Transverse colon (tissue), 4 donors: ENCODE measurements at places on chromosomes 1 and 21.

GRCh38 chr1:99782397-99782796, 16.0 kb upstream of the FRRS1 start:
- no peak for DNase-seq
- H3K36me3 ChIP-seq: no peaks in the 10 kb centered on the region
- H3K27ac ChIP-seq: no peak overlapping the region
- H3K27me3 ChIP-seq: no peaks in the 10 kb centered on the region
- no peaks in the 10 kb centered on the region for H3K4me1 ChIP-seq
- H3K4me3 ChIP-seq: no peak overlapping the region

GRCh38 chr1:54421101-54421504, 14.9 kb upstream of the SSBP3 start:
- H3K27ac ChIP-seq: no peak overlapping the region
- no peaks in the 10 kb centered on the region for H3K27me3 ChIP-seq
- no peaks in the 10 kb centered on the region for H3K4me1 ChIP-seq
- H3K36me3 ChIP-seq: no peaks in the 10 kb centered on the region
- peak; percentile 15 for DNase-seq
- H3K4me3 ChIP-seq: no peak overlapping the region

DNA sequence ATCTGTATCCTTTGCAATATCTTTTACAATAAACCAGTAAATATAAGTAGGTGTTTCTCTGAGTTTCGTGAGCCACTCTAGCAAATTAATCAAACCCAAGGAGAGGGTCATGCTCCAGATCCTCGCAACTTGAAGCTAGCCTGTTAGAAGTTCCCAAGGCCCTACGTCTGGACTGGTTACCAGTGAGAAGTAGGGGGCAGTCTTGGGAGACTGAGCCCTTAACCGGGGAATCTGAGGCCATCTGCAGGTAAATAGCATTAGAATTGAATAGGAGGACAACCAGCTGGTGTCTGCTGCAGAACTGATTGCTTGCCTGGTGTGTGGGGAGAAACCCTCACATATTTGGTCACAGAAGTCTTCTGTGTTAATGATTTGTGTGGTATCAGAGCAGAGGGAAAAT, 190.5 kb downstream of the RYR2 start:
- H3K27ac ChIP-seq: no peak overlapping the region
- H3K4me1 ChIP-seq: no peaks in the 10 kb centered on the region
- no peaks in the 10 kb centered on the region for H3K36me3 ChIP-seq

DNA sequence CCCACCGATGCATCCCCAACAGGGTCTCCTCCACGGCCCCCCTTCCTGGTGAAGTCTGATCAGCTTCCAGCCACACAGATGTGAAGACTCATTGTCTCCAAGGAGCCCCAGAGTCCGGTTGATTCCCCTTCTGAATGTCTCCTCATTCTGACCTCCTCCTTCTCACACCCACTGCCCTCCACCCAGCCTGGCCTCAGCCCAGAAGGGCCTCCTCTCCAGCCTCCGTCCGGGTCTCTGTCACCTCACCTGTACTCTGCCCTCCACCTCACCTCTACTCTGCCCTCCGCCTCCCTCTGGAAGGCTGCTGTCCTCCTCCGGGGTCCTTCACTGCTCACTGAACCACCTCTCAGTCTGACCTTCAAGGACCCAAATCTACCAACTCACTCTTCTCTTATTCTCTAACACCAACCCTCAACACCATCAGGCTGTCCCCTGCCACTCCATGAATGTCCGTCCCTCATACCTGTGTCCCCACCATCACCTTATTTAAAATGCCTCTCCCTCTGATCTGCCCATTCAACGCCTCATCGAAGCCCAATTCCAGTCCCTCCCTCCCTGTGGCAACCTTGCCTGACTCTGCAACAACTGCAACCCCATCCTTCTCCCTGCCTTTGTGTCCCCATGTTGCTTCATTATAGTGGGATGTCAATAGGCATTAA, 201.2 kb downstream of the TOMM20 start:
- peak overlapping the region; percentile 50 for H3K27ac ChIP-seq
- H3K4me1 ChIP-seq: peaks cover 20% of the 10 kb centered on the region
- no peaks in the 10 kb centered on the region for H3K36me3 ChIP-seq

GRCh38 chr1:235960809-235961208, 94.1 kb upstream of the LYST start:
- no peaks in the 10 kb centered on the region for H3K27me3 ChIP-seq
- no peak overlapping the region for H3K27ac ChIP-seq
- DNase-seq: no peak

- no peak for DNase-seq
- peaks cover 100% of the 10 kb centered on the region for H3K4me1 ChIP-seq
- H3K27me3 ChIP-seq: no peaks in the 10 kb centered on the region
Observed at GRCh38 chr1:31931593-31932225, 6.5 kb downstream of the PTP4A2 start.

GRCh38 chr1:87108228-87108627, 193.8 kb downstream of the HS2ST1 start:
- no peaks in the 10 kb centered on the region for H3K27me3 ChIP-seq
- H3K4me3 ChIP-seq: no peak overlapping the region
- no peak for DNase-seq
- H3K36me3 ChIP-seq: no peaks in the 10 kb centered on the region

GRCh38 chr1:55276671-55277376, 61.7 kb upstream of the USP24 start:
- H3K27me3 ChIP-seq: no peaks in the 10 kb centered on the region
- H3K27ac ChIP-seq: no peak overlapping the region
- no peak for DNase-seq
- H3K36me3 ChIP-seq: no peaks in the 10 kb centered on the region
- no peak overlapping the region for H3K4me3 ChIP-seq
- H3K4me1 ChIP-seq: peaks cover 4% of the 10 kb centered on the region

DNA sequence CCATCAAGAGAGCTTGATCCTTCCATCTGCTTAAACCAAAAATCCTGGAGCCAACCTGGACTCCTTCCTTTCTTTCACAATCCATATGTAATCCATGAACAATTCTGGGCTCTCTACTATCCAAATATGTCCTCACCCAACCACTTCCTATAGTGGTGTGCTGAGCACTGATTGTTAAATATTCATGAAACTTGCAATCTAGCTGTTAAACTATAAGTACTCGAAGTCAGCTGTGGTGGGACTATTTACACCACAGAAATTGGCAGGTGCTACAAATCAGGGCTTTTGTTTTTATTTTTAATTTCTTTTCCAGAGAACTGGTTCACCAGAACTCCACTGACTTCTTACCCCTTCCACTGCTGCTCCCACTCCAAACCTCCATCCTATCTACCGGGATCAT, 57.2 kb upstream of the KCND3 start:
- DNase-seq: no peak
- H3K4me3 ChIP-seq: no peak overlapping the region
- no peaks in the 10 kb centered on the region for H3K36me3 ChIP-seq
- peaks cover 2% of the 10 kb centered on the region for H3K4me1 ChIP-seq
- no peak overlapping the region for H3K27ac ChIP-seq
- no peaks in the 10 kb centered on the region for H3K27me3 ChIP-seq

DNA sequence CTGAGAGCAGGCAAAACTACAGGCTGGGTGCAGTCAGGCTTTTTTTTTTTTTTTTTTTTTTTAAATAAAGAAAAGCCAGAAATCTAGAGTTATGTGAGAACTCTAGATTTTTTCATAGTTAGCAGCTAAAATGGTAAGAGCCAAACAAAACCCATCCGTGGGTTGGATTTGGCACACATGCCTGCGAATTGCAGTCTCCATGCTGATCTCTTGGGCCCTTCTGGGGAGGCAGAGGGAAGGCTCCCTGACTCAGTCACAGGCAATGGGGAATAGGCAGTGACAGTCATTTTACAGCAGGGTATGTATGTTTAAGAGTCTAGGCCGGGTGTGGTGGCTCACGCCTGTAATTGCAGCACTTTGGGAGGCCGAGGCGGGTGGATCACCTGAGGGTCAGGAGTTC, 2.6 kb downstream of the TXLNA start:
- no peaks in the 10 kb centered on the region for H3K27me3 ChIP-seq
- no peak overlapping the region for H3K27ac ChIP-seq
- DNase-seq: no peak
